ENCODE measurements at places on chromosomes 13 and 19. TPM values are rescaled to one million over a fixed set of nuclear protein-coding genes. Genes with fewer than 3 reads are reported as not detected.

The OR7C1 gene
- not detected for total RNA-seq

The SERTM1 gene
- total RNA-seq = not detected

The USE1 gene
- total RNA-seq = 14.9 TPM

The PHLDB3 gene
- total RNA-seq = 11.5 TPM

The ZNF433 gene
- total RNA-seq = not detected

The CHMP2A gene
- 194 TPM for total RNA-seq
